ENCODE measurements at places on chromosomes 2 and 18.

GRCh38 chr18:1090758-1091157 lies 186.1 kb downstream of the ADCYAP1 start:
- DNase-seq, result no peak

GRCh38 chr2:223460209-223460608 lies 142.0 kb downstream of the SCG2 start:
- no peak for DNase-seq

DNA sequence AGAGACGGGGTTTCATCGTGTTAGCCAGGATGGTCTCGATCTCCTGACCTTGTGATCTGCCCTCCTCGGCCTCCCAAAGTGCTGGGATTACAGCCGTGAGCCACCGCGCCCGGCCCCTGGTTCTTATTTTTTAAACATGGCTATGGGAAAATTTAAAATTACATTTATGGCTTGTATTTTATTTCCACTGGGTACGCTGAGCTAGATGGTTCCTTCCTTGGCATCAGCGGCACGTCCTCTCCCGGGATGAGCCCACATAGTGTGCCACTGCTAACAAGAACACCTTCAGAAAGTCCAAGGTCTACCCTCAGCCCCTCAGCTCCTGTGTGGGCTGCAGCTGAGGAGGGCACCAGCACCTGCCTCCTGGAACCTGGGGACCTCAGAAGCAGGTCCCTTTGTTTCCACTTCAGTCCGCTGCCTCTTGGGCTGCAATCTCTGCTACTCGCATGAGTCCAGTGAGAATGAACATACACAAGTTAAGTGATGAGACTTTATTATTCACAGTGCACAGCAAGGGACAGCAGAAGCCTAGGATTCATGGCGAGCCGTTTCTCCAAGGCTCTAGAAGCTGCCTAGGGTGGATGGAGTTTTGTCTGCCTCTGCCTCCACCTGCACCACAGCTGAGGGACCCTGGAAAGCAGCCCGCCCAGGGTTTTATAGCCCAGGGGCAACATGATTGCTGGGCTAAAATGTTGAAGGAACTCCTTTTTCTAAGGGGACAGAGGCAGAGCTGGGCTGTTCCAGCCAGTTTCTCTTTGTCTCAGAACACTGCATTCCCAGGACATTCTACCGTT lies 107.5 kb upstream of the TEX51 start:
- no peak for DNase-seq

DNA sequence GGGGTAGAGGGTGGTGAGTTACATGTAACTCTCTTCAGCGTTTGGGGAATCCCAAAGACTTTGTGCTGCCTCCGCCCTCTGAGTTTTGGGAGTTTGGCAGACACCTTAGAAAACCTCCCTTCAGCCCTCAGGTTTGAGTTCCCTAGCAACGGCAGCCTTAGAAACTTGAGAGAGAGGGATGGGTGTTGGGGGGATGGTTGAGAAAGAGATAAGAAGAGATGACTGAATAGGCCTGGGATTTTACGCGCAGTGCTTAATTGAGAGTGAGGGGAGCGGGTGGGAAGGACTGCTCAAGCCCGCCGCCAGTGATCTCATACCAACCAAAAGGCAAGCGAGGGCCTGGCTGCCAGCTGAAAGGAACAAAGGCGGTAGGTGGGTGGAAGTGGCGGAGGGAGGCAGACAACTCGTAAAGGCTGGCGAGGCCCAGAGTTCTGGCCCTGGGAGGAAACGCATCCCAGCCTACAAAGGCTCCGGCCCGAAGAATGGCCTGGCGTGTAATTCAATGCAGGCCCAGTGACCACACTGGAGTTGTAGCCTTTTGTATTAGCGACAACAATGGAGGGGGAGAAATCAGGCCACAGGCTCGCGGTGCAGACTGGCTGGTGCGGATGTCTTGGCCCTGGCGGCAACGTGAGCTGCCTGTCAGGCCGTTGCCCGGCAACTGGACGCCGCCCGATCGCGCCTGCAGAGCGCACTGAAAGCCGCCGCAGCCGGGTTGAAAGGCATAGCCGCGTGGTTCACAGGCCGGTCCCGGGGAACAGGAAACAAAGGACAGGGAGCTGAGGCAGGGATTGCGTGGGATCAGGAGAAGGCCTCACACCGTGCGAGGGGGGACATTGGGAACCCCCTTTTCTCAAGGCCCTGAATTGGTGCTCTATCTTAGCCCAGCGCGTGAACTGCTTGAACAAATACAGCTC lies 39.9 kb upstream of the DARS1 start:
- peak; percentile 6 for DNase-seq

DNA sequence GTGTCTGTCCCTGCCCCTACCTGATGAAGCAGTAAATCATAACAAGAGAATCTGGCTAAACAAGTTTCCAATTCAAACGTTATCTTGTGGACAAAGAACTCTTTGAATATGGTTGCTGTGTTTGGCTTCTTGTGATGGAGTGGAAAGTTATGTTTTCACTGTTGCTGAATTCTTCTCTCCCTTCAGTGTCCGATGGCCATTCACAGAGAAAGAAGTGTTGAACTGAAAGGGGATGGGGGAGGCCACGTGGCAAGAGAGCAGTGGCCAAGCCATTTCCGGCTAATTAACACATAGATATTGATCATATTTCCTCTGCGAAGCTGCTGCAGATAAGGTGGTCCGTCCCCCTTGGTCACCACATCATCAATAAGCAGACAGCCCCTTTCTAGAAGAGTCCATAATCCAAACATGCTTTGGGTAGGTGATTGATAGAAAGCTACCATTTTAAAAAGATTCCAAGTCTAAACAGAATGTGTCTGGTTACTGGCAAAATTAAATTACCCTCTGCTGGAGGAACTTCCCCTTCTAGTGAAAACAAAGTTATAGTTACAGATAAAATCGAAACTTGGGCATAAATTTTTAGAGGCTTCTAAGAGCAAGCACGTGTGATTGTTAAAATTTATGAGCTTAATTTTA lies 36.9 kb upstream of the FZD7 start:
- DNase-seq, result no peak

GRCh38 chr2:71891719-71892422 lies 255.8 kb downstream of the CYP26B1 start:
- no peak for DNase-seq

GRCh38 chr2:20241973-20242726 lies 17.2 kb upstream of the SDC1 start:
- no peak for DNase-seq

GRCh38 chr18:55981712-55982475 lies 393.9 kb upstream of the TCF4 start:
- DNase-seq, result no peak

GRCh38 chr2:200054681-200055468 lies 99.5 kb downstream of the MAIP1 start:
- DNase-seq, result no peak

DNA sequence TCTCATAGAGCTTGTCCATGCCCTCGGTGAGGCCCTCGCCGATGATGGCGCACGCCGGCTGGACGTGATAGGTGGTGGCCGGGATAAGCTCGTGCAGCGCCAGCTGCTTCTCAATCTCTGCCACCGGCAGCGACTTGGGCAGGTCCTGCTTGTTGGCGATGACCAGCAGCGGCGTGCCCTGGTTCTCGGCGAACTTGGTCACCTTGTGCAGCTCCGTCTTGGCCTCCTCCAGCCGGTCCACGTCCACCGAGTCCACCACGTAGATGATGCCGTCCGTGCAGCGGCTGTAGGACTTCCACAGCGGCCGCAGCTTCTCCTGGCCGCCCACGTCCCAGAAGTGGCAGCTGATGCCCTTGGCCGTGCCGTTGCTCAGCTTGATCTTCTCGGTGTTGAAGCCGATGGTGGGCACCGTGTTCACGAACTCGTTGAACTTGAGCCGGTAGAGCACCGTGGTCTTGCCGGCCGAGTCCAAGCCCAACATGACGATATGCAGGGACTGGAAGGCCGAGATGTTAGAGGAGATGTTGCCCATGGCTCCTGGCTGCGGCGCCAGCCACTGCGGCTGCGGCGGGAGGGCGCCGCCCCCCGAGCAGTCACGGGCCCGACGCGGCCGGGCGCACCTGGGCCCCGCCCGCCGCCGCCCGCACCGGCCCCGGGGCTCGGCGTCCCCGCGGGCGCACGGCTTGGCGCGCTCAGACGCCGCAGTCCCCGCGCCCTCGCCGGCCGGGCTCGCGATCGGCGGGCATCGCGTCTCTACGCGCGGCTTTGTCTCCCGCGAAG lies 636 bp downstream of the ARL4C start:
- DNase-seq, result no peak

- no peak for DNase-seq
Measured at GRCh38 chr2:234278556-234279255, 218.2 kb downstream of the ARL4C start.

Measured in stromal cell of bone marrow (primary cell).